Activated naive CD4-positive, alpha-beta T cell treated with anti-CD3 and anti-CD28 coated beads, Interleukin-2, amount 50 U/mL, for 16 hours (primary cell): ENCODE measurements at places on chromosomes 6 and 20.

- no peak for DNase-seq
Observed at GRCh38 chr20:16147216-16147615, 426.0 kb downstream of the KIF16B start.

DNA sequence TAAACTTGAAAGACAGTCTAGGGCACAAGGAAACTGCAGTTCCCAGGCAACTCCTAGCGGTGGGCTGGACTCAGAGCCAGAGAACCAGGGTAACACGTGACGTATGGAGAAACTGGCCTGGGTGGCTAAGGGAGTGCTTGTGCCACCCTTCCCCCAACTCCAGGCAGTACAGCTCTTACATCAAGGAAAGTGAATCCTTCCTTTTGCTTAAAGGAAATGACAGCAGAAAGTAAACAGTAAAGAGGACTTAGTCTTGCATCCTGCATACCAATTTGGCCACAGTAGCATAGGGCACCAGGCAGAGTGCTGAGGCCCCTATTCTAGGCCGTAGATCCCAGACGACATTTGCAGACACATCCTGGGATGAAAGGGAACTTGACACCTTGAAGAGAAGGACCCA lies 322.8 kb downstream of the CD109 start:
- DNase-seq, result no peak

GRCh38 chr6:142387997-142388815 lies 86.4 kb downstream of the ADGRG6 start:
- no peak for DNase-seq

GRCh38 chr20:9053108-9053507 lies 15.8 kb upstream of the PLCB4 start:
- no peak for DNase-seq

DNA sequence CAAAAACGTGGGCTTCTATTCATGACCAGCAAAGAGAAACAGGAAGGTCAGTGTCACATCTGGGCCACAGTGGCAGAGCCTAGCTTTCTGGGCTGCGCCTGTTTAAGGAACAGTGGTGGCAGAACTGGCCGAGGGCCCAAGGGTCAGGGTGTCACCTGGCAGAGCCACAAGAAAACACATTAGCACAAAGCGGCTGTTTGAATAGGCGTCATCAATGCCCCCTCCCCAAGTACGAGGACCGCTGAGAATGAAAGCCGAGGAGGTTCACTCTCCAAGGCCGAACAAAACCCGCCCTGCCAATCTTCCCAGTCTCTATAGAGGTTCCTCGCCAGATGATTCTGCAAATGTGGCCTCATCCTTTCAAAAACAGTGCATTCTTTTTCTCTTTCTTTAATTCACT lies 125.2 kb upstream of the TRAF3IP2 start:
- DNase-seq, result no peak

- DNase-seq, result no peak
Observed at GRCh38 chr6:57048577-57048976, 2.1 kb downstream of the KIAA1586 start.

GRCh38 chr6:163261361-163261760 lies 153.2 kb upstream of the QKI start:
- no peak for DNase-seq

- no peak for DNase-seq
Observed at GRCh38 chr6:74114428-74114827, 418.4 kb downstream of the CD109 start.

GRCh38 chr6:46254331-46254730 lies 83.6 kb upstream of the ENPP5 start:
- DNase-seq, result no peak

GRCh38 chr6:87968435-87969278 lies 79.0 kb upstream of the SPACA1 start:
- DNase-seq, result no peak

DNA sequence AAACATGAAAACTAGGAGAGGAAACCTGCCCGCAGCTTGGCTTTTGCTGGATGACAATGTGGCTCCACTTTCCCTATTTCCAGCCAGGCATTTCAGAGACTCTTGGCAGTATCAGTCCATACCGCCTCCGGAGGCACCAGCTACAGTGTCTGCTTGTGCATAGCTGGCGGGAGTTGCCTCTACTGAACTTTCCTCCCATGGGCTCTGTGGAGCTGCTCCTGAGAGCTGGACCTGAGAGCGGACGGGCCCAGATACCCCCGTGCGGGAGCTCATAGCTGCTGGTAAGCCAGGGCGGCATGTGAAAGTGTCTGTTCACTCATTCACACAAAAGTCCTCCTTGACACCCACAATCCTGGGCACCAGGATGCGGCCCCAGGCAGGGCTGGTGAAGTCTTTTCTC lies 130.3 kb upstream of the PMEPA1 start:
- no peak for DNase-seq

- no peak for DNase-seq
Observed at GRCh38 chr6:129598244-129599187, 111.5 kb downstream of the ARHGAP18 start.

DNA sequence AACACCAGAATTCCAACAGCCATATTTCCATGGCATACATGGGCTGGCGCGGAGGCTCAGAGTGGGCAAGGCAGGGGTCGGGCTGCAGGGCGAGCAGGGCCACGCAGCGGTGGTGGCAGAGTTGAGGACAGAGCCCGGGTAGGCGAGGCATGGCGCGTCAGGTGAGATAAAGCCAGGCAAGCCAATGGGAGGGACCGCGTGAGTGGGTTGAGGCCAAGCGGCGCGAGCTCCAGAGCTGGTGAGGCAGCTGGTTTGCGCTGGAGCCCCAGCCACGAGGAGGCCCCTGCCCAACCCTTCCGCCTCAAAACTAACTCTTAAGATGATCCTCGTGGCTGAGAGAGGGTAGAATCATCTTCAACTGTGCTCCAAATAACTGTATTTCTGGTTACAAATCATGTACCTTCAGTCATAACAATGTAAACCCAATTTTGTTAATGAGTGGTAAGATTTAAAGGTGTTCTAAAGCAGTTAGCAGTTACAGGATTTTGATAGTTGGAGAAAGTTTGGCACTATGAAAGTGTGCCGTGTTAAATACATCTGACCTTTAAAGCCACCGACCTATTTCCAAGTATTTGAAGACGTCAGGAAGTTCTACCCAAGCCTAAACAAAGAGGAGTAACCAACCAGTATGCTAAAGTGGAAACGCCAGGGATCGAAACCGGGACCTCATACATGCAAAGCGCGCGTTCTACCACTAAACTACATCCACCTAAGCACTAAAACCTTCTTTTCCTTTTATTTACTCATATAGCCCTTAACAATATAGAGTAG lies 107.9 kb downstream of the GPX5 start:
- no peak for DNase-seq

GRCh38 chr20:61379898-61380544 lies 128.0 kb downstream of the CDH4 start:
- no peak for DNase-seq

DNA sequence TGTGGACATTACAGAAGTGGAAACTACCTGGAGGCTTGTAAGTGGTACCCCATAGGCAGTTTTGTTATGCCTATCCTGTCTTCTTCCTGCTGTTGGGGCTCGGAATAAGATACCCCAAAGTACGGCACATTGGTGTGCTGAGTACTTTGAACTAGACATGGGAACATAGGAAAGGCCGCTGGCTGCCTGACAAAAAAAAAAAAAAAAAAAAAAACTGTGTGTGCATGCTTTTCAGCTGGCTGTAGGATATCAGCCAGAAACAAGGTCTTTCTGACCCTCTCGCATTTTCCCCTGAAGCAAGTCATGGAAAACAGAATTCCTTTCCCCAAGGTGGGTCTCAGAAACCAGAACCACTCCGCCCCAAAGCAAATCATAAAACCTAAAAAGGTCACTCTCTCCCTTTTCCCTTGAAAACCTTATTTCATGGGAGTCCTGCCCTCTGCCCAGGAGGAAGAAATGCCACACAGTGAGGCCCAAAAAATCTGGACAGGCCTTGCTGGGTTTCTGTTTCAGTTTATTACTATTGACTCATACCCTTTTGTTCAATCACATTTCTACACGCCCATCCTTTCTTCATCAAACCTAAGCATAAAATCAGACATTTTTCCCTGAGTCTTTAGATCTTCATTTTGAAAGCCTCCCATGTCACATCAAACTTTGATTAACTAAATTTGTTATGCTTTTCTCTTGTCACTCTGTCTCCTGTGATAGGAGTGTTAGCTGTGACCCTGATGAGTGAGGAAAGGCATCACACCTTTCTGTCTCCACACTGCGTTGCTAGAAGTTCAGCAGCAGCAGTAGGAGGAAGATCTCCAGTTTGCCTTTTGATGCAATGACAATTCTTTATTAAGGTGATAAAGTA lies 17.2 kb downstream of the SLC2A12 start:
- no peak for DNase-seq

DNA sequence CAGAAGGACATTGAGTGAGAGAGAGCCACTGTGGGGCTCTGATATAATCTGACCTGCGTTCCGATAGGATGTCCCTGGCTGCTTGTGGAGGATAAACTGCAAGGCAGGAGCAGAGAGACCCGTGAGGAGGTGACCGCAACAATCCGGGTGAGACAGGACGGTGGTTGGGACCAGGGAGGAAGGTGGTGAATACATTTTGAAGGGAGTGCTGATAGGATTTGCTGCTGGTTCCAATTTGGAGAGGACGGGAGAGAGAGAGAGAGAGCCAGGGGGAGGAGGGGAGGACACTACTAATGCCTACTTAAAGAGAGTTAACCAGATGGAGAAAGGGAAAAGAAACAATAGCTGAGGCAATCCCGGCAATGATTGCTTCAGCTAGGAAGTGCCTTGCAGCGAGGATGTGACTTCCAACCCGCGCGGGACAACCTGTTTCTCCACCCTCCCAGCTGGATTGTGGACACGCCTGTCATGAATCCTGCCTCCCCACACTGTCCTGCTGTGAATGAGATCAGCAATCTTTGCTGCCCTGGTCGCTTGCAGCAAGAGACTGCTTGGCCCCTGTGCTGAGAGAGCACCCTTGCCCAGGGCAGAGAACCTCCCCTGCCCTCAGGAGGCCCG lies 199.0 kb upstream of the KCNG1 start:
- DNase-seq, result no peak

DNA sequence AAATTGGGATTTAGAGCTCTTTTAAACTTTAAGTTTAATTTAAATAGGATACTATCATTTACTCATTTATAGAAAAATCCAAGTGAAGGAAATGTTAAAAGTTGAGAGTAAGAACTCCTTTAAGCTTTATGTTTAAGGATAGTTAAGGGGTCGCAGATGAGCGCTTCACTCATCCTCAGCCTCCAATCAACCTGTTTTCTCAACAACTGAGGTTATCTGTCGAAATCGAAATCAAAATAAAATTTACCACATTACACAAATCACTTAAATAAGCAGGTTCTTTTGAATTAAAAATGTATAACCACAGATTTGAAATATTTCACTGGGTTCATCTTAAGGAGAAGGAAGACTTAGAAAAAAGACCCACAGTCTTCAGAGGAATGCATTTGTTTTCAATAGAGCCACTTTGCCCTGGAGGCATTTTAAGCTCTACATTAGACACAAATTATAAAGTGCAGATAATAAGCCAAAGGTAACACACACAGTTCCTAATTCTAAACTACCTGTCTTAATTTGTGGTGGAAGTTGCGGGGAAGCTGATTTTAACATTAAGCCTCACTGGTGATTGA lies 5.5 kb downstream of the PAX1 start:
- no peak for DNase-seq

DNA sequence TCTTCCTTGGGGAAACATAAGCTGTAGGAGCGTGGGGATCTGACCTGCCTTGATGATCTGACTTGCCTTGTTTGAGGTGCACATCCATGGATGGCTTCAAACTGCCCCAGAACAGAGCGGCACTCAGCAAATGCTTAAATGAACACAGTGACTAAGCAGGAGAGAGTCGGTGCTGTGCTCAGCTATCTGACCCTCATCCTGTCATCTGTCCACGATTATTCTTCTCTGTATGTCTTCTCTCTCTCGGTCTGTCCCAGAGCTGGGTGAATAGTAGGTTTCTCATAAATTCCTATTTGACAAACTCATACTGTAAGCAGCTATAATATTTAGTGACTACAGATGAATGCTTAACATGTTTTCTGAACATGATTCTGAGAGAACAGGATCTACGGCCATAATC lies 37.3 kb downstream of the TRAM2 start:
- DNase-seq, result no peak
